ENCODE measurements at places on chromosomes 1 and 21. TPM values are rescaled to one million over a fixed set of nuclear protein-coding genes. Genes with fewer than 3 reads are reported as not detected.

DNA sequence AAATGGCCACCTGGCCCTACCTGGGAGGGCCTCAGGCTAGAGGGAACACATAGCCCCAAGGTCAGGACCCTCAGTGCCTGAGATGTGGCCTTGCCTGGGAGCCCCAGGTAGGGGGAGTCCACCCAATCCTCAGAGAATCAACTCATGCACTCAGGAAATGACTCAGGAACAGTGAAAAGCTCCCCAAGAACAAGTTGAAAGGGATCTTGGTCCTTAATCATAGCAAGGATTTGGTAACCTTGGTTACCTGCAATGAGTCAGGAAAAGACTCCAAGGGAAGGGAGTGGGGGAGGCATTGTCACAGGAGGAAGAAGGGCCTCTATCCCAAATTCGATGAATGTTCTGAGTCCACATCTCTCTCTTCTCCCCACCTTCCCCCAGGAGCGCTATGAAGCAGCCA lies 17.0 kb downstream of the MAP7D1 start:
- no peak overlapping the region for H3K27ac ChIP-seq
- H3K4me3 ChIP-seq = no peak overlapping the region

- H3K4me3 ChIP-seq = no peak overlapping the region
- no peak overlapping the region for H3K27ac ChIP-seq
- H3K27me3 ChIP-seq = no peaks in the 10 kb centered on the region
- no peaks in the 10 kb centered on the region for H3K4me1 ChIP-seq
- DNase-seq = no peak
- no peaks in the 10 kb centered on the region for H3K36me3 ChIP-seq
These were observed 29.1 kb downstream of the SLC2A1 start for GRCh38 chr1:42929434-42930177.

GRCh38 chr1:55051621-55052020 lies 12.3 kb downstream of the PCSK9 start:
- no peak overlapping the region for H3K27ac ChIP-seq
- H3K4me1 ChIP-seq = peaks cover 18% of the 10 kb centered on the region
- H3K36me3 ChIP-seq = no peaks in the 10 kb centered on the region

Gene ACTL8
- 10.9 TPM for total RNA-seq

Gene INAVA
- 5.8 TPM for total RNA-seq

GRCh38 chr1:225021037-225021436 lies 91.6 kb downstream of the DNAH14 start:
- DNase-seq = no peak
- no peak overlapping the region for H3K27ac ChIP-seq
- no peaks in the 10 kb centered on the region for H3K4me1 ChIP-seq

Gene SPATA1
- total RNA-seq = 17.6 TPM

DNA sequence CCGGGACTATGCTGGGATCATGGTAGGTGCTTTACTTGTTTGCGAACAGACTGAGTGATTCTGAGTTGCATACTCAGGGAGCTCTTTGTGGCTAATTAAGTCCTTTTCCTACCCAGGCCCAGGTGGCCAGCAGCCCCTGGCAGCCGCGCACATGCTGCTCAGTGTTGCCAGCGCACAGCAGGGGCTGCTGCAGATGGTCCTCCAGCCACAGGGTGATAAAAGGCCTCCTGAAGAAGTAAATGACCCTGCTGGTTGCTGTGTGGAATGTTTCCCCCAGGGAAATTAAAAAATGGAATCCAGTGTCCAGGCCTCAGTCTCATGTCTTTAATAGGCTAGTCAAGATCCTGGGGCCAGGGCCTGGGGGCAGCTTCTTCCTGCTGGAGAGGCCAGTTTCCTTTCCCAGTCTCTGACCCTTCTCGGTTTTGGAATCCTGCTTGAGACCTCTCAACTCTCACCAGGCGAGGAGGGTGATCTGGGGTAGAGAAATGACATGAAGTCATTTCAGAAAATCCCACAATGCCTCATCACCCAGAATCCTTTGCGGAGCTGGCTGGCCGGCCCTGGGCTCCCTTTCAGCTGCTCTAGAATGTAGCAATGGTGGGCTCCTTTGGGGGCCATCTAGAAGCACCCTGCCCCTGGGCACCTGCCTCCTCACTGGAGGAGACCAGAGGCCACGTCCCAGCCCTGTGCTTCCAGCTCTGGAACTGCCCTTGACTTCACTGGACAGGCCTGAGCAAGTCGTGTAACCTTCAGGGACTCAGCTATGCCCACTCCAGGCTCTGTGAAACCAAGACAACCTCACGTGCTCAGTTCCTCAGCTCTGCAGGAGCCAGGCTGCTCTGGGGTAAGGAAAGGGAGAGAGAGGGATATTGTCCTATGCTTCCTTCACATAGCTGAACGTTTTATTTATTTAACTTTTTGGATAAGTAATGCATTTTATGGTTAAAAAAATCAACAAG lies 131.4 kb downstream of the MRPS6 start:
- H3K4me3 ChIP-seq = no peak overlapping the region
- DNase-seq = no peak
- H3K27me3 ChIP-seq = no peaks in the 10 kb centered on the region
- no peaks in the 10 kb centered on the region for H3K36me3 ChIP-seq

GRCh38 chr1:109884242-109884891 lies 26.3 kb upstream of the CSF1 start:
- no peak overlapping the region for H3K4me3 ChIP-seq
- no peaks in the 10 kb centered on the region for H3K27me3 ChIP-seq
- no peak overlapping the region for H3K27ac ChIP-seq
- H3K4me1 ChIP-seq = peaks cover 14% of the 10 kb centered on the region
- peak; percentile 43 for DNase-seq
- no peaks in the 10 kb centered on the region for H3K36me3 ChIP-seq

DNA sequence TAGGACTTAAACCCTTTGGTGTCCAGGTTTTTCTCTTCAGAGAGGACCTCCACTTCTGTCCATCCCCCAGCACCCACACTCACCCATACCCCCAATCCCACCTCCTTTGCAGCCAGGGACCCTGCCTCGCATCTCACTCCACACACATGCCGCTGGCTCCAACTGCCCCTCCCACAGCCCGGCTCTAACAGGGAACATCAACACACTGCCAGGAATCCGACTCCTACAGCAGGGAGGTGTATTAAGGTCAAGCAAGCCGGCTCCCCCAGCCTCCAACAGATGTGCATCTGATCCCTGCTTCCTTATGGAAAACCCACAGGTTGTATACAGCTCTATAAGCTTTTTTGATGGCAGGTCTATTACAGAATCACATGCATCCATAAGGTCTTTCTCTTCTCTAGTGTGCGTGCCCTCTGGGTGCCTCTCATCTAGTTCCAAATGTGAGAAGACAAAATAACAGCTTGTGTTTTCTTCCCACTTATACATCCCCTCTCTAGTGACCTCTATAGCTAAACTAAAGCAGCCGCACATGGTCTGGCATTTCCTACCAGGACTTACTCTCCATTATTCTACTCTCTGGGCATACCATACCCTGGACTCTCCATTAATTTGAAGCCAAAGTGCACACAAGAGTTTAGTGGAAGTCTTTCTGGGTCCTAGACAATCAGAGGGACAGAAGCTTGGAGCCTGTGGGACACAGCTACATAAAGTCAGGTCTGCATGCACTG lies 16.3 kb downstream of the PIK3C2B start:
- H3K36me3 ChIP-seq = no peaks in the 10 kb centered on the region
- H3K4me3 ChIP-seq = no peak overlapping the region
- H3K4me1 ChIP-seq = peaks cover 40% of the 10 kb centered on the region
- H3K27ac ChIP-seq = no peak overlapping the region

DNA sequence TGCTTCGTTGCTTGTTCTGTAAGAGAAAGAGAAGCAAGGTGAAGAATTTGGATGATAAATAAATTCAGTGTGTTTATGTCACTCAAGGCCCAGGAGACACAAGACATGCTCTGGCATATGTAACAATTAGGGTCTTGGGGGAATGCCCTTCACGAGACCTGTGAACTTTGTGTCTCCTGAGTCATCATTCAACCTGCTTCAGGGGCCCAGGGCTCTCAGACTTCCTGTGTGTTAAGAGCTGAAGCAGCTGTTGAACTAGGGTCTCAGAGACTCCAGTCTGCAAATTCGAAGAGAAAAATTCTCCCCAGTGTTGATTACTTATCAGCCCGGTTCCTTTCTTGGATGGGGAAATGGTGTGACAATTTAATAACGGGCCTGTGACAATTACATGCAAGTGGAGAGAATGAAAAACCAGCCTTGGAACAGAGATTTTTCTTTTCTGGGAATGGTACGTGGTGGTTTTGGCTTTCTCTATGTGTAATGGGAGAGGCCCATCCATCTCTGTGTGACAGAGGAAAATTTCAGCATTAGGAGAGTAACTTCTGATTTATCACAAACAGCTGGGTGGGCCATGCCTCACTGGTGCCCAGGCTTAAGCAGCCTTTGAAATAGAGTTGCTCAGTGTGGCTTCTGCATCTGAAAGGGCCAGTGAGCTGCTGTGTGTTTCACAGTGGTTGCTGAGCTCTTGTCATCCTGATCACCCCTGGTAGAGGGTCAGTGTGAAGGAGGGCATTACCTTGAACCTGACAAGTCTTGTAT lies 22.4 kb downstream of the HUNK start:
- H3K36me3 ChIP-seq = no peaks in the 10 kb centered on the region
- DNase-seq = no peak
- H3K4me1 ChIP-seq = no peaks in the 10 kb centered on the region
- no peaks in the 10 kb centered on the region for H3K27me3 ChIP-seq
- no peak overlapping the region for H3K4me3 ChIP-seq

Measured in testis (tissue), 5 donors.